NCI-H226 (cell line): ENCODE measurements at places on chromosomes 16 and 17.
A peak's percentile ranks its signal among the peaks of the same experiment; 100 is the strongest.

DNA sequence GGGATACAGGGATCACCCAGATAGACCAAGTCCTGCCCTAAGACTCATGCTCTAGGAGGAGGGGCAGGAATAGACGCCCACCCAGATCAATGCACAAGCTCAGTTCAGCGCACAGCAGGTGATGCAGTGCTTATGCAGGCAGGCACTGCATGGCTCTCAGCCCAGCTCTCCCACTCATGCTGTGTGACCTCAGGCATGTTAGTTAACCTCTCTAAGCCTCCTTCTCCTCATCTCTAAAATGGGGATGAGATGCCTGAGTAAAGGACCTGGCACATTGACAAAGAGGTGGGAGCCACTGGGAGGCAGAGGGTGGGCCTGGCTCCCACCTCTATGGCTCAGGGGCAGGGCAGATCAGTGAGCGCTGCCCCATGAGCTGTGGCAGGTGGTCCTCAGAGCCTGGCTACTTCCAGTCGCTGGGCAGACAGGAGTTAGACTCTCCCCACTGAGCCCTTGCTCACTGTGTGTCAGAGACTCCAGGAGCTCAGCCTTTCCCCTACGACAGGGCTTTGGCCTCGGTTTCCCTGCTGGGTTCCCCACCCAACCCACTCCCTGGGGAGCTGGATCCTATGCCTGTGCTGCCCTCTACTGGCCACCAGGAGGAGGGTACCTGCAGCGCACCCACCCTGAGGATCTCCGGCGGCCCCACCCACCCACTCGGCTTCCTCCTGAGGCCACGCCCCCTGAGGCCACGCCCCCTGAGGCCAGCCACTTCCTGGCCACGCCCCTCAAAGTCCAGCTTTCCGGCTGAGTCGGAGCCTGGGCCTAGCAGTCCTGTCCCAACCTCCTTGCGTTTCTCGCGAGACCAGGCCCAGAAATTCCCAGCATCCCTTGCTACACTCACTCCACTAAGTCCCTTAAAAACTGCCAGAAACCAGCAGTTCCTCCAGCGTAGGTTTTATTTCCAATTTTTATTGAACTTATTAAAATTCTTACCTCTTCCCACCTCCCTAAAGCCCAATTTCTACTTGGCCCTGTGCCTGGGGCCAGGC, 196.1 kb downstream of the GSG1L start:
- peak; percentile 66 for DNase-seq

DNA sequence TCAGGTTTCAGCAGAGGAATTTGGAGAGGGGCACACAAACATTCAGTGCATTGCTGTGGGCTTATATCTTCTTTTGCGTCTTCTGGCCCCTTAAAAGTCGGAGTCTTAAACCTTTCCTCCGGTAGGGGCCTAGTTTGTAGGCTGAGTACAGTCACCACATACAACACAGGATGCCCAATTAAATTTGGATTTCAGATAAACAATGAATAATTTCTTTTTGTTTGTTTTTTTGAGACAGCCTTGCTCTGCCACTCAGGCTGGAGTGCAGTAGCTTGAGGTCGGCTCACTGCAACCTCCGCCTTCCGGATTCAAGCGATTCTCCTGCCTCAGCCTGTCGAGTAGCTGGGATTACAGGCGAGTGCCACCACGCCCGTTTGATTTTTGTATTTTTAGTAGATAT, 26.7 kb upstream of the ADORA2B start:
- DNase-seq: no peak

DNA sequence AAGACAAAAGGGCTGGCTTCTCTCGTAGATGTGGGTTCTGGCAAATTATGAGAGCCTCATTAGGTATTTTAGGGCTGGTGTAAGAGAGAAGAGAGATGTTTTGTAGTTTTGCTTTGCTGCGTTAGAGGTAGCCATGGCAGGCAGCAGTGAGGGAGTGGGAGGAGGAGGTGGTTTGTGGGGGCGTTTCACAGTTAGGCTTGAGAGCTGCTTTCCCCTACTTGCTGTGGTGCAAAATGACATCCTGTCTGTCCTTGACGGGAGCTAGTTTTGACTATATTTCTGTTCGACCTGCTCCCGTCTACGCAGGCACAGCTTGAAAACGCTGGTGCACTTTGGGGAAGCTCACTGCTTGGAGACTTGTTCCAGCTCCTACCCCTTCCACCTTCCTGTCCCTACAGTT, 75.5 kb downstream of the SLC5A11 start:
- DNase-seq: no peak

DNA sequence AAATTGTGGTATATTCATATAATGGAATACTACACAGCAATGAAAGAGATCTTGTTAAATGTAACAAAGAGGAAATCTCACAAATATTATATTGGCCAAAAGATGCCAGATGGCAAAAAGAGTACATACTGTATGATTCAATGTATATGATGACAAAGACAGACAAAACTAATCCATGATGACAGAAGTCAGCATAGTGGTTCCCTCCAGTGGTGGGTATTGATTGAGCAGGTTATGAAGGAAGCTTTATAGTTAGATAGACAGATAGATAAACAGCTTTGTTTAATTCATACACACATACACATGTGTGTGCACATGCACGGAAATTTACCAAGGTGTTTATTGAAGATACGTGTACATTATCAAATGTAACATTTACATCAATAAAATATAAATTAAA, 74.4 kb upstream of the SMIM36 start:
- DNase-seq: no peak
